ENCODE measurements at places on chromosomes 4 and X. TPM values are rescaled to one million over a fixed set of nuclear protein-coding genes. Genes with fewer than 3 reads are reported as not detected.

HTATSF1 gene
- polyA plus RNA-seq: 95.3 TPM

SHROOM2 gene
- polyA plus RNA-seq: 1.3 TPM

GTPBP6 gene
- 40.4 TPM for polyA plus RNA-seq

GRCh38 chrX:154724993-154725756, 25.7 kb downstream of the GAB3 start:
- DNase-seq: no peak

GRCh38 chr4:81432825-81433224, 38.9 kb downstream of the RASGEF1B start:
- no peak for DNase-seq

DNA sequence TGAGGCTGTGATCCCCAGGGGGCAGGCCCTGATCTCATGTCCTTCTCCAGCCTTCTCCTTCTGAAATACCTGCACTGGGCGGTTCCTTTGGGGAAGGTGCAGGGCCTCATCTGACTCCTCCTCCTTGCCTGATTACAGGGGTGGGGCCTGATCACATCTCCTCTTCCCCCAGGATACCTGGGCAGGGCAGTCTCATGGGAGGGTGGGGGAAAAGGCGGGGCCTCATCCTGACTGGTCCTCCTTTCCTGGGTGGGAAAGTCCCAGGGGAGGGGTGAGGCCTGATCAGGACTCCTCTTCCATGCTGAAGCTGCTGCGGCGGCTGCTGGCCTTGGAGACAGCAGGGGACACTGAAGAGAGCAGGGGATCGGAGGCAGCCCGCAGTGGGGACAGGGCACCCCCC, 13.3 kb downstream of the TFE3 start:
- DNase-seq: no peak

ADH1C gene
- polyA plus RNA-seq: 6.1 TPM
